ENCODE measurements at places on chromosomes 1 and 21.

DNA sequence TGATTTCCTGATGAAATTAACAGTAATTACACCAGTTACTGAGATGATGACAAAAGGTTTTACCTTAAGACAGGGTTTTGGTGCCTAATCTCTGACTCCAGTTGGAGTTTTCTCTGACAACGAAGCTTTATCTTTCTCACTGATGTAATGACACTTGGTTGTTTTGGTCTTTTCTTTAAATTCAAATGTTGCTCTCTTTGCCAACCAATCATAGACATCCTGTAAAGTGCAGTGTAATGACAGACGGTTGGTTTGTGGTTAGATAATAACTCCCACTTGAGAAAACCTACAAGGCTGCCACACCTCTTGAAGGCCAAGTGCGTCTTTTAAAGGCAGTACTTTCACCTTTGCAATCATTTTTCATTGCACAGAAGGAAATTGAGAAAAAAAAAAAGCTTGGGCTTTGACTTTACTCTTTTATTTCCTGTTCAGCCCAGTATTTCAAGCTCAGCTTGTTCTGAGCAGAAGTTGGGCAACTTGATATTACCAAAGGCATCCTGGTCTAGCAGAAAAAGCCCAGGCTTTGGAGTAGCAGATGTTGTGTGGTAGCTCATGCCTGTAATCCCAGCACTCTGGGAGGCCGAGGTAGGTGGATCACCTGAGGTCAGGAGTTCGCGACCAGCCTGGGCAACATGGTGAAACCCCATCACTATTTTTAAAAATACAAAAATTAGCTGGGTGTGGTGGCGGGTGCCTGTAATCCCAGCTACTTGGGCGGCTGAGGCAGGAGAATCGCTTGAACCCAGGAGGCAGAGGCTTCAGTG is 14.9 kb downstream of the PDIK1L start:
- DNase-seq: no peak

DNA sequence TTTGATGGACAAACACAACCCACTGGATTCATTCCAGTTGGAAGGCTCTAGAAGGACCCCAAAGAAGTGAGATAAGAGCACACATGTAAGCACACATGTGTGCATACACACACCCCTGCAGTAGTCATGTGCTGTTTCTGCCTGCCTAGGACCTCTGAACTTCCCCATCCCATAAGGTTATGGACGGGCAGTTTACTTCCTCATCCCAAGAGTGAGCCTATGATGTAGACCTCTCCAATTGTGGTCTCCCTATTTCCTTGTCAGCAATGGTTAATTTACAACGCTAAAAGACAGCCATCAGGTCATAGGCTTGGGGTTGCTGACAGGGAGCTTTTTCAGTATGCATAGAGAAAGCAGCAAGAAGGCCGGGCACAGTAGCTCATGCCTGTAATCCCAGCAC is 15.4 kb upstream of the ADAR start:
- no peak for DNase-seq

DNA sequence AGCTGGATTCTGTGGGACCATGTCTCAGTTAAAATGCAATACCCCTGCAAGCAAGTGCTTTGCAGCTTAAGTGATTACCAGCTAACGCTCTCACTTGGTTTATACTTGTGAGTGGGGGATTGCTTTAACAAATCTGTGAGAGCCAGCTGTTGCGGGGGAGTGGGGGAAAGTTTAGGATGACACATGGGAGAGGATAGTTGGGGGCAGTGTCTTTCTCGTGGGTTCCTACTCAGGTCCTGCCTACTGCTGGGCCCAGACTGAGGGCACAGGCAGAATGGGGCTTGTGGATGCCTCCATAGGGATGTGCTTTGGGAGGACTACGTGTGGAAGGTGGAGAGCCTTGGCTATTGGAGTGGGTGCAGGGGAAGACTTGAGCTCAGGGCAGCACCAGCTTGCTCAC is 60.1 kb downstream of the ELK4 start:
- no peak for DNase-seq

DNA sequence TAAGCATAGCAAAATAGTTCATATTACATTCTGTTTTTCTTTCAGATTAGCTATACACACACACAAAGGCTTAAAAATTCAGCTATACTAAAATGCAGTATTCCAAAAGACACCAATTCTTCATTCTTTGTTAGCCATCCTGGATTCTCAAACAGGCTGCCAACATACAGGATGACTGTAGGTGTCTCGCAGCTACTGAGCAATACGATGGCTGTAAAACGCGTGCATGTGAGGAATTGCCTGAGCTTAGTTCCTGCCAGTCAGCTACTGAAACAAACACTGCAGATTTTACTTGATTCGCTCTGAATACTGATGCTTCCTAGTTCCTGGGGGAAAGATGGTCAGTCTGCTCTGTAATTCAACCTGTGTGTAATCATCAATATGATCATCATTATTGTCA is 24.7 kb upstream of the HMGN1 start:
- DNase-seq: no peak

DNA sequence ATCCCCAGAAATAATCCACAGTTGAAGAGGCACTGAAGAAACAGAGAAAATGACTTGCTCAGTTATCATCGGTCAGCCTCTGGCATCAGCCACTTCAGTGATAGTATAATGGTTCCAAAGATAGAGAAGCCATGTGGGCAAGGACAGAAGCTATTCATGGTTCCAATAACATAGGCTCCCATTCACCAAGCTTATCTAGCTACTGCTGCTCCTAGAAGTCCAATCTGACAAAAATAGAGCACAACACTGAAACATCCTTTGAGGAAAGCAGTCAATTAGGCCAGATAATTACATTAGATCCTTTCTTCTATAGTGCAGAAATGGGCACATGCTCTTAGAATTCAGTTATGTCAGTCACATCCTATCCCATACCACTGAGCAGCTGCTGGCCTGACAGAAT is 33.5 kb upstream of the CRB1 start:
- DNase-seq: no peak

DNA sequence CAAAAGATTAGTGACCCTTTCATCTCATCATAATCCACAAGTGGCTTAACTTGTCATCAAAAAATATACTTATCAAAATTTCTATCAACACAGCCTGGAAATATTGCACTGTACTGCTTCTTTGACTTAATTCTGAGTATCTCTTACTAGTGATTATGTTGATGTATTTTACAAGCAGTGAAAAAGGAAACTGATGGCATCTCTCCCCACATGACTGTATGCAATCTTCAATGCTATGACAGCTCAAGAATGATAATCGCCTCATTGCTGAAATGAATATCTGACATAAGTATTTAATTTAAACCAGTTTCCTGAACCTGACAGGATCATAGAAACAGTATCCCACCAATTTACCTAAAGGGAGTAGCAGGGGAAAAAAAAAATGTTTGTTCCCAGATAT is 79.5 kb downstream of the DPYD start:
- no peak for DNase-seq

- DNase-seq: no peak
These were observed 6.2 kb downstream of the PRMT2 start for GRCh38 chr21:46641656-46642055.

DNA sequence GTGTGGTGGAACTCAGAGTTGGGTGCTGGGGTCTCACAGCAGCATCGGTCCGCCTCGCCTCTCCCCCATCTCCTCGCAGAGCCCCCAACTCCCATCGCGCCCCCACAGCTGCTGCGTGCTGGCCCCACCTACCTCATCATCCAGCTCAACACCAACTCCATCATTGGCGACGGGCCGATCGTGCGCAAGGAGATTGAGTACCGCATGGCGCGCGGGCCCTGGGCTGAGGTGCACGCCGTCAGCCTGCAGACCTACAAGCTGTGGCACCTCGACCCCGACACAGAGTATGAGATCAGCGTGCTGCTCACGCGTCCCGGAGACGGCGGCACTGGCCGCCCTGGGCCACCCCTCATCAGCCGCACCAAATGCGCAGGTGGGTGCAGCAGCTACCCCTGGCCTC is 24.2 kb downstream of the PTPRU start:
- DNase-seq: no peak

DNA sequence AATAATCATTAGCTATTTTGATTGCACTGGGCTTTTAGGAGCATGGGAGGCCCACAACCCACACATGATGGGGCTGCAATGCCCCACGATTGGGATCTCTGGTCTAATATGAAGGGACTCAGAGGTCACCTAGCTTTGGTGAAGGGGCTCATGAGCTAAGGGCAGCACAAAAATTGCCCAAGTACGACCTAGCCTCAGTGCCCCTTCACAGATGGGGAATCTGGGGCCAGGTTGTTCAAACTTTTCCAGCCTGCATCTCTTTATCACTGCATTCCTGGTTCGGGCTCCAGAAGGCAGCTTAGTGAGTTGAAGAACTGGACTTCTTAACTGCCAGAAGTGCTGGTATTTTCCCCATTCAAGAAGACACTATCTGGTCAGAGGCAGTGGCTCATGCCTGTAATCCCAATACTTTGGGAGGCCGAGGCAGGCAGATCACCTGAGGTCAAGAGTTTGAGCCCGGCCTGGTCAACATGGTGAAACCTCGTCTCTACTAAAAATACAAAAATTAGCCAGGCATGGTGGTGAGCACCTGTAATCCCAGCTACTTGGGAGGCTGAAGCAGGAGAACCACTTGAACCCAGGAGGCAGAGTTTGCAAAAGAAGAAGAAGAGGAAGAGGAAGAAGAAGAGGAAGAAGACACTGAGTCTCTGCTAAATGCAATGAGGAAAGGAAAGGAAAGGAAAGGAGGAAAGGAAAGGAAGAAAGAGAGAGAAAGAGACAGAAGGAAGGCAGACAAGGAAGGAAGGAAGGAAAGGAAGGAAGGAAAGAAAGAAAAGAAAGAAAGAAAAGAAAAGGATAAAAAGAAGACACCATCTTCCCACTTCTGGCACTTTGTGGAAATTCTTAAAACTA is 258.5 kb upstream of the IRF2BP2 start:
- DNase-seq: no peak

DNA sequence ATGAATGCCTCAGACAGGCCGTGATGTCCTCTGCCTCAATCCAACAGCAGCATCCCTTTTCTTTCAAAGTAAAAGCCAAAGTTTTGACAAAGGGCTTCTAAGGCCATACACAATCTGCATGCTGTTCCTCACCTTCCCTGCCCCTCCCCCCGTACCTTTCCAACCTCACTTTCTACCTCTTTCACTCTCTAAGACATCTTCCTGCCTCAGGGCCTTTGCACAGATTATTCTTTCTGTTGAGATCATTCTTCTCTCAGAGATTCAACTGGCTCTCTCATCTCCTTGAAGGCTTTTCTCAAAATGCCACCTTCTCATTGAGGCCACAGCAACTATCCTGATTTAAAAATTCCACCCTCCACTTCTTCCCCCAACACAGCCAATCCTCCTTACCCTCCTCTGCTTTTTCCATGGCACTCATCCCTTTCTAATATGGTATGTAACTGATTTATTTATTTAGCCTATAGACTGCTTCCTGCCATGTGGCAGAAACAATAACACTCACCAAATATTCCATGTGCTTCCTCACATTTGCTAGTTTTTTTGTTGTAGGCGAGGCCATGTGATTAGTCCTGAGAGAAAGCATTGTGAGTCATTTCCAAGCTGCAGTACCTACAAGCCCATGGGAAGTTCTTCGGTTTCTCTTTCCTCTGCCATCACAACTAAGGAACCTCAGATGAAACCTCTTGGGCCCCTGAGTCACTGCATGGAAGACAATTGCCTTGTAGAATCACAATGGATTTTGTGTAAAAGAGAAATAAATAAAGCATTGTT is 58.7 kb upstream of the GADD45A start:
- no peak for DNase-seq

DNA sequence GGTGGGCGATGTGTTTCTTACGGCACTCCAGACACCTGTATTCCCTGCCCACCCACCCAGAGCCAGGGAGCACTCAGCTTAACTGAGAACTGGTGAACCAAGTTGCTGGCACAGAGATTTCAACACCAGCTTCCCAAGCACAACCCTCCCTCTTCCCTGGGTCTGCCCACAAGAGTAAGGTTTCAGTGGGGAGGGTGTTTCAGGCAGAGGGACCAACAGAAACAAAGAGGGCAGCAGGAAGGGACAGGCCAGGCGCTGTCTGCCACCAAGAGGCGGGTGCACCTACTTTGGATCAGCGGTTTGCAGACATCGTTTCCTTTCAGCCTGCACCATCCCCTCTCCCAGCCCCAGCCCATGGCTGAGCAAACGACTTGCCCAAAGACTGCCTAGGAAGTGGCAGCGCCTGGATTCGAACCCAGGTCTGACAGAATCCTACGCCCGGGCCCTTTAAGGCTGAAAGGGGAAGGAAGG is 21.9 kb upstream of the ALDH4A1 start:
- DNase-seq: no peak

GRCh38 chr1:64080941-64081562 is 122.4 kb upstream of the UBE2U start:
- DNase-seq: no peak

GRCh38 chr1:198929961-198930599 is 291.2 kb downstream of the PTPRC start:
- DNase-seq: no peak

DNA sequence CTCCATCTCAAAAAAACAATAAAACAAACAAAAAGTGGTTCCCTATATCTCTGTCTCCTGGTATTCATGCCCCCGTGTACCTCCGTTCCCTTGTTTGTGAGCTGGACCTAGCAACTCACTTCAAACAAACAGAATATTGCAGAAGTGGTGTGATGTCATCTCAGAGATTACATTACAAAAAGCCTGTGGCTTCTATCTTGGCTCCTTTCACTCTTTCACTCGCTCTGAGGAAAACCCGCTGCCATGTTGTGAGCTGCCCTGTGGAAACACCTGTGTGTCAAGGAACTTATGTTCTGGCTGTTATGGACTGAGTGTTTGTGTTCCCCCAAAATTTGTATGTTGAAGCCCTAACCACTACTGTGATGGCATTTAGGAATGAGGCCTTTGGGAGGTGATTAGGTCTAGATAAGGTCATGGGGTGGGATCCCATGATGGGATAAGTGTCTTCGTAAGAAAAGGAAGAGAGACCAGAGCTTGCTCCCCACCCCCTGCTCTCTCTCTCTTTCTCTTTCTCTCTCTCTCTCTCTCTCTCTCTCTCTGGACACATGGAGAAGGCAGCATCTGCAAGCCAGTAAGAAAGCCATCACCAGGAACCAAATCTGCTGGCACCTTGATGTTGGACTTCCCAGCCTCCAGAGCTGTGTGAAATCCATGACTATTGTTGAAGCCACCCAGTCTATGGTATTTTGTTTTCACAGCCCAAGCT is 7.4 kb upstream of the HYI start:
- DNase-seq: no peak

- no peak for DNase-seq
These were observed 37.0 kb downstream of the TM2D1 start for GRCh38 chr1:61687901-61688300.

GRCh38 chr1:206550446-206550845 is 43.1 kb downstream of the RASSF5 start:
- no peak for DNase-seq

GRCh38 chr1:181127898-181128453 is 39.5 kb downstream of the IER5 start:
- no peak for DNase-seq

- no peak for DNase-seq
These were observed 1.1 kb upstream of the CACYBP start for GRCh38 chr1:174998569-174999215.

DNA sequence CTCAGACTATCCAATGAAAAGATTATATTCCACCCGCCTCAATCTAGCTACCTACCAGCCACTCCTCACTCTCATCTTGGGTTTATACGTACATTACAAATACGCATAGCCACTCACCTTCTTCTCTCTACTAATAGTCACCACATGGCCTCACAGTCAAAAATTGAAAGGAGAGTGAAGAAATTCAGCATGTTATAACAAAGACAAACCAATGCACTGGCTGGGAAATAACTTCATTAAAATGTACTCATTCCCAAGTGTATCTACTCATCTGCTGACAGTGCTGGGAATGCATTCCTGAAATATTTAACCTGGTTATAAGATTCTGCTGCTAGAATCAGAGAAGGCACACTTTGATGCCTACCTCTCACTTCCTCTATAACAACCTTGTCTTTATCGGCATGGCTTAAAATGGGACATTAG is 6.5 kb downstream of the ZNF644 start:
- no peak for DNase-seq

GRCh38 chr1:14500912-14501311 is 97.6 kb upstream of the KAZN start:
- no peak for DNase-seq

Measured in amygdala (tissue), 56 donors.